ENCODE measurements at places on chromosomes 1 and 21. TPM values are rescaled to one million over a fixed set of nuclear protein-coding genes. Genes with fewer than 3 reads are reported as not detected.

FBXO2 gene
- total RNA-seq = 5.1 TPM

DNA sequence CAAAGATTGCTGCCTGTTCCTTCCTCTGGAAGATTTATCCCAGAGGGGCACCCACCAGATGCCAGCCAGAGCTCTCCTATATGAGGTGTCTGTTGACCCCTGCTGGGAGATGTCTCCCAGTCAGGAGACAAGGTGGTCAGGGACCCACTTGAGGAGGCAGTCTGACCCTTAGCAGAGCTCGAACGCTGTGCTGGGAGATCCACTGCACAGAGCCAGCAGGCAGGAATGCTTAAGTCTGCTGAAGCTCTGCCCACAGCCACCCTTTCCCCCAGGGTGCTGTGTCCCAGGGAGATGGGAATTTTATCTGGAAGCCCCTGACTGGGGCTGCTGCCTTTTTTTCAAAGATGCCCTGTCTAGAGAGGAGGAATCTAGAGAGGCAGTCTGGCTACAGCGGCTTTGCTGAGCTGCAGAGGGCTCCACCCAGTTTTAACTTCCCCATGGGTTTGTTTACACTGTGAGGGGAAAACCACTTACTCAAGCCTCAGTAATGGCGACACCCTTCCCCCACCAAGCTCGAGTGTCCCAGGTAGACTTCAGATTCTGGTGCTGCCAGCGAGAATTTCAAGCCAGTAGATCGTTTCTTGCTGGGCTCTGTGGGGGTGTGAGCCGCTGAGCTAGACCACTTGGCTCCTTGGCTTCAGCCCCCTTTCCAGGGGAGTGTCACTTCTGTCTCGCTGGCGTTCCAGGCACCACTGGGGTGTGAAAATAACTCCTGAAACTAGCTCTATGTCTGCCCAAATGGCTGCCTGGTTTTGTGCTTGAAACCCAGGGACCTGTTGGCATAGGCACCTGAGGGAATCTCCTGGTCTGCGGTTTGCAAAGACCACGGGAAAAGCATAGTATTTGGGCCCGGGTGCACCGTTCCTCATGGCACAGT, 51.1 kb upstream of the PDC start:
- H3K27me3 ChIP-seq = no peaks in the 10 kb centered on the region
- H3K36me3 ChIP-seq = no peaks in the 10 kb centered on the region
- no peak for DNase-seq
- H3K4me3 ChIP-seq = no peak overlapping the region
- no peaks in the 10 kb centered on the region for H3K4me1 ChIP-seq

CAMK1G gene
- not detected for total RNA-seq

AMPD2 gene
- total RNA-seq = 87.0 TPM

DNA sequence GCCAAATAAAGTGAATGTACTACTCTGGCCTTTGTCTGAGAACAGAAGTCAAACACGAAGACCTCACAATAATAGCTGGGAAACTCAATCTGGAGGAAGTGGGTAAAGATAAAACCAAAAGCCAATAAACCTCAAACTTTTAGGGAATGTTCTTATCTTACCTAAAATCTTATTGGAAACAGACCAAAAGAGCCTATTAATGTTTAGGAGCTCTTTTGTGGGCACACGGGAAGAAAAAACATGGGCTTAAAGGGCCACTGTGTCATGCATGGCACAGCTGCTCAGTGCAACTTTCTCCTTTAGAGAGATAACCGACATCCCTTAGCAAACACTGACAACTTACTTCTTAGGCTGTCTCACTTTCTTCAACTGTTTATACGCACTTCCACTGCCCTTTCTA, 16.1 kb downstream of the EIF2B3 start:
- no peak for DNase-seq
- H3K27ac ChIP-seq = no peak overlapping the region
- H3K4me3 ChIP-seq = no peak overlapping the region
- peaks cover 9% of the 10 kb centered on the region for H3K36me3 ChIP-seq
- H3K4me1 ChIP-seq = no peaks in the 10 kb centered on the region

DNAH14 gene
- total RNA-seq = not detected

- H3K4me3 ChIP-seq = no peak overlapping the region
- H3K4me1 ChIP-seq = peaks cover 62% of the 10 kb centered on the region
- H3K36me3 ChIP-seq = no peaks in the 10 kb centered on the region
- no peak overlapping the region for H3K27ac ChIP-seq
- H3K27me3 ChIP-seq = no peaks in the 10 kb centered on the region
Measured at GRCh38 chr1:223233410-223234169, 90.5 kb upstream of the TLR5 start.

DNA sequence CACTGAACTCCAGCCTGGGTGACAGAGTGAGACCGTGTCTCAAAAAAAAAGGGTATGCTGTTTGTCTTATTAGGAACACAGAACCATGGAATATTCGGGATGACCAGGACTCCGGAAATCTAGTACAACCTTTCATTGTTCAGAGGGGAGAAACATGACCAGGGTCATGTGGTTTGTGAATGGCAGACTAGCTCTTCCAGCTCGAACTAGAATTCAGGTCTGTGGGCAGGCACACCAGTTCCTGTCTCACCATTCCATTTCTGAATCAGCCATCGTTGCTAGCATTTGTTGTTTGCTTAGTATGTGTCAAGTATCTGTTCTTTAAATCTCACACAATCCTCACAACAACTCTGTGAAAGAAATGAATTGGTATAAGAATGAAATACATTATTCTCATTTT, 50.9 kb downstream of the MDM4 start:
- H3K4me3 ChIP-seq = no peak overlapping the region
- H3K27ac ChIP-seq = no peak overlapping the region
- no peak for DNase-seq

DNA sequence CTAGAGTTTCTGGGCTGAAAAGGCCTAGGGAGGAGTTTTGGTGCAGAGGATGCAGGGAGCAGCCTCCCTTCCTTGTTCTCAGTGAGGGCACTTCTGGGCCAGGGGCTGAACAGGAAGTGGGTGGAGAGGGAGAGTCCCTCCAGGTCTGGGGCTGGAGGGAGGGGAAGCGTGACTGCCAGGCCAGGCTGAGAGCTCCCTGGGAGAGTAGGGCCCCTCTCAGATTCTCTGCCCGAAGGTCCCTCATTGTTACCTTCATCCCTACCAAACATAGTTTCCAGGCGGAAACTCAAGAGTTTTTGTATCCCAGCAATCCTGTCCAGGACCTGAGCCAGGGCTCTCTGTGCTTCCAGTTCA, 36.8 kb downstream of the CITED4 start:
- no peaks in the 10 kb centered on the region for H3K36me3 ChIP-seq
- H3K27me3 ChIP-seq = no peaks in the 10 kb centered on the region
- H3K4me3 ChIP-seq = no peak overlapping the region
- no peak for DNase-seq
- peaks cover 18% of the 10 kb centered on the region for H3K4me1 ChIP-seq
- no peak overlapping the region for H3K27ac ChIP-seq

OR10J1 gene
- not detected for total RNA-seq

GRCh38 chr1:222861062-222861461, 46.2 kb downstream of the DISP1 start:
- no peak overlapping the region for H3K27ac ChIP-seq
- DNase-seq = no peak
- H3K27me3 ChIP-seq = no peaks in the 10 kb centered on the region

DNA sequence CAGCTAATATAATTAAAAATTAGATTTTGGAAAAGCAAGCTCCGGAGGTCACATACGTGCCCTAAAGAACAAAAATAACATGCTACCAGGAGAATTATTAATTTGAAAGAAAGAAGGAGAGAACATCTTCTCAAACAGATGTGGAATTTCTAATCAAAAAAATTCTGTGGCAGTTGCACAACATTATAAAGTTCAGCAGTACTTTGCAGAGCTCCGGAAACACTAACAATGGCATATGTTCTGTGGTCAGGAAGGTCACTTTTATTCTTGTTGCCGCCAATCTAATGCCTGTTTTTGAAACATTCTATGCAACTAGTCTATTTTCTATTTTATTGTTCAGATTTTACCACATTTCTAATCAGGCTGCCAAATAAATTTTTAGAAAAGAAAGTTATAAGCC, 186.8 kb downstream of the SMYD3 start:
- DNase-seq = no peak
- no peak overlapping the region for H3K4me3 ChIP-seq
- H3K27me3 ChIP-seq = no peaks in the 10 kb centered on the region
- H3K36me3 ChIP-seq = no peaks in the 10 kb centered on the region
- no peaks in the 10 kb centered on the region for H3K4me1 ChIP-seq

LRRC7 gene
- not detected for total RNA-seq

- H3K4me3 ChIP-seq = no peak overlapping the region
- H3K27ac ChIP-seq = no peak overlapping the region
- no peak for DNase-seq
Measured at GRCh38 chr1:167618366-167618765, 11.7 kb upstream of the RCSD1 start.

GRCh38 chr1:97920276-97920831, 480 bp downstream of the DPYD start:
- no peaks in the 10 kb centered on the region for H3K27me3 ChIP-seq
- peak overlapping the region; percentile 86 for H3K27ac ChIP-seq
- peaks cover 41% of the 10 kb centered on the region for H3K4me1 ChIP-seq
- peak overlapping the region; percentile 96 for H3K4me3 ChIP-seq
- no peaks in the 10 kb centered on the region for H3K36me3 ChIP-seq

DNA sequence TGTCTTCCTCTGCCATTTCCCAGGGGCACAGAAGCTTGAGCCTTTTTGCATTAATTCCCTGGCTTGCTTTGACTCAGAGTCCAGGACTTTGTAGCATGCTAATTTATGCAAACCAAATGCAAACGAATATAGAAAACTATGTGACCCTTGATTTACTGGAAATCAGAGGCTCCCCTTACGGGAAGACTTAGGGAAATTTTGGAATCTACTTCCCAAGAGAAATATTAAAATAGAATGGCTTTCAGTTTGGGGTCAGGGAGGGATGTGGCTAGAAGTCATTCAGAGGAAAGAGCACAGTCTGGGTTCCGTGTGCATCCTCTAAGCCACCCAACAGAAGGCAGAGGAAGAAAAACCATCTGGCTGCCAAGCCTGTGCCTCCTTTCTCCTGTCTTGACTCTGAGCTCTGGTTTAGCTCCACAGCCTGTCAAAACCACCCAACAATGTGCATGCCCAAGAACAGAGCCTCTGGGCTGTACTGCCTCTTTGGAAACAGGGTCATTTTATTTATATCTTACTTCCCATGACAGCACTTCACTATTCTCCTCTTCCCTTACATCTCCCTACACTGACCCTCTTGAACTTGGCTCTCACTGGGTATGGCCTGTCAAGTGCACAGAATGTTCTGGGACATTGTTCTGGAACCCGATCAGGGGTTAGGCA, 30.1 kb downstream of the ATF3 start:
- no peak overlapping the region for H3K27ac ChIP-seq
- peaks cover 4% of the 10 kb centered on the region for H3K27me3 ChIP-seq
- peaks cover 26% of the 10 kb centered on the region for H3K4me1 ChIP-seq
- no peak overlapping the region for H3K4me3 ChIP-seq
- H3K36me3 ChIP-seq = no peaks in the 10 kb centered on the region

GRCh38 chr1:71357708-71358107, 276.9 kb upstream of the ZRANB2 start:
- no peaks in the 10 kb centered on the region for H3K27me3 ChIP-seq
- H3K4me1 ChIP-seq = no peaks in the 10 kb centered on the region
- no peak overlapping the region for H3K4me3 ChIP-seq
- DNase-seq = no peak

DNA sequence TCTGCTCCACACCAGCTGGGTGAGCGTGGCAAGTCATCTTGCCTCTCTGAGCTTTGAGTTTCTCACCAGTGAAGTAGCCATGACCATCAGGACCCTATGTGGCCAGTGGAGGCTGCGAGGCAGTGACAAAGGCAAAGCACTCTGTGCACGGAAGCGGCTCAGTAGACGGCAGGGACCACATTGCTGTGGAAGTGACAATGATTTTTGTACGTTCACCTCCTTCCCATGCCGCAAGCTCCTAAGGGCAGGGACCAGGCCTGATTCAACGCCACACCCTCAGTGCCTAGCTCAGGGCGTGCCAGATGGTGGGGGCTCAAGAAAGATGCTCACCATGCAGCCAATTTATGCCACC, 210.5 kb downstream of the MATN1 start:
- no peak overlapping the region for H3K27ac ChIP-seq
- H3K27me3 ChIP-seq = no peaks in the 10 kb centered on the region
- no peaks in the 10 kb centered on the region for H3K36me3 ChIP-seq
- no peak for DNase-seq
- no peak overlapping the region for H3K4me3 ChIP-seq

ESPN gene
- 10.9 TPM for total RNA-seq

CCDC24 gene
- 1.9 TPM for total RNA-seq

CELA2A gene
- total RNA-seq = not detected
